ENCODE measurements at places on chromosomes 13 and 19.

DNA sequence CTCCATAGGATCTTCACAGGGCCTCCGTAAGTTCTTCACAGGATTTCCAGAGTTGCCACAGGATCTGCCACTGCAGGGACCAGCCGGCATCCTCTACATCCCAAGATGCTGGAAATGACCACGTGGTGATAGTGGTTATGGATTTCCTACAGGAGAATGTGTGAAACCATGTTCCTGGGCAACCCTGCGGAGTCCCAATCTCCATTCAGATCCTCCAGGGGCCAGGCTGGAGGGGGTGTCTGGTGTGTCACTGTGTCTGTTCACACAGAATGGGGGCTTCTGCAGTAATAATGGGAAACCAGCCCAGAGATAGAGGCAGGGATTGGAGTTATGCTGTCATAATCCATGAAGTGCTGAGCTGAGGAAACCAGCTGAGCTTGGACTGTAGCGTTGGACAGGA lies 8.6 kb downstream of the LILRA6 start:
- no peak for DNase-seq

DNA sequence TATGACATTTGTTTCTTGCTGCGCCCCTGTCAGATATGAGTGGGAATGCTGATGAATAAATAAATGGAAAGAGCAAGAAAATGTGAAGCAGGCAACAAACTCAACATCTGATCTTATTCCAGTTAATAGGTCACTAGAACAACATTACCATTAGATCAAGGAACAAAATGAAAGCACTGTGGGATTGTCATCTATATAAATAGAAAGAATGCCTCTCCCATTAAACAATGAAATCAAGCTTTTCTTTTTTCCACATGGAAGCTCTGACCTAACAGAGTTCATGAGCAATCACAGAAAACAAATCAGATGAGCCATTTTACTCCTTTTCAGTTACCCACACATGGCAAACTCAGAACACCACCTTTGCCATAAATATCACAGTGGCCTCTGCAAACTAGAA lies 354.8 kb downstream of the SUCLA2 start:
- no peak for DNase-seq

GRCh38 chr13:40060296-40061007 lies 405.0 kb downstream of the COG6 start:
- DNase-seq = no peak

DNA sequence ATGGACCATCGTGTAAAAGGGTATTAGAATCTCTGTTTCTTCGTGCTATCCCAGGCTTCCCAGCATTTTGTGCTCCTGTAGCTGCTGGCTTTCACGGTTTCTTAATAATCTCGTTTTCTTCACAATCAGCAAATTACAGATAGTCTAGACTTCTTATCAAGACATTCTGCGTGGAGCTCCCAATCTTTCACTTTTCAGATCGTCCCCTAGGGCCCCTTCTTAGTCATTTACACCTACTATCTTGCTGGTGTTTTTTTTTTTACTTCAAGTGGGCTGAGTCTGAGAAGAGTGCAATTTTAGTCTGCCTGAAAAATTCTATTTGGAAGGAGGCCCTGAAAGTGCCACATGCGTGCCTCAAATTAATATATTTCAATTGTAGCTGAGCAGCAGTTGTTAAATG lies 275.1 kb downstream of the SHISA2 start:
- DNase-seq = no peak

GRCh38 chr13:30796132-30796572 lies 60.8 kb downstream of the ALOX5AP start:
- no peak for DNase-seq

DNA sequence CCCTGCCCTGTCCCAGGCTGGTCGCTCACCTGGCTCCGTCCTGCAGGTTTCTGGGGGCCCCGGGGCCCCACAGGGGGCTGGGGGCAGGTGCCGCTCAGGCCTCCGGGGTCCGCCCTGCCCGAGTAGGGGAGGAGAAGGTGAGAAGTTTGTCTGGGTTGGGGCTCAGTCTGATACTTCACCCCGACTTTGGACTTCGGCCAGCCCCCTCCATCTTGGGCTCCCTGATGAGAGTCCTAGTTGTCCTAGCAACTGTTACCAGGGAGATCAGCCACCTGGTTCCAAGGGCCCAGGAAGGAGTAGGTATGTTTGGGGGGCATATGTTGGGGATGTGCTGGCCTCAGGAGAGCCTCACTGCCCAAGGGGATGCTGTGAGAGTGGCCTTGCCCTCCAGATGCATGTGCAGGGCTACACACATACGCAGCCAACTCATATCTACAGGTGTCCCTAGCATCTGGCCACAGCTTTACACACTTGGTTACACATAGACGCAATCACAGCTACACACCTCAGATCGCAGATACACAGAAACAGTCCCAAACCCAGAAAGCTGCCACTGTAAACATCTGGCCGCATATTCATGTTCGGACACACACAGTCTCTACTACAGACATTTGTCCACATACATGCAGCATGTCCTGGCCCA lies 3.4 kb downstream of the NUMBL start:
- no peak for DNase-seq

DNA sequence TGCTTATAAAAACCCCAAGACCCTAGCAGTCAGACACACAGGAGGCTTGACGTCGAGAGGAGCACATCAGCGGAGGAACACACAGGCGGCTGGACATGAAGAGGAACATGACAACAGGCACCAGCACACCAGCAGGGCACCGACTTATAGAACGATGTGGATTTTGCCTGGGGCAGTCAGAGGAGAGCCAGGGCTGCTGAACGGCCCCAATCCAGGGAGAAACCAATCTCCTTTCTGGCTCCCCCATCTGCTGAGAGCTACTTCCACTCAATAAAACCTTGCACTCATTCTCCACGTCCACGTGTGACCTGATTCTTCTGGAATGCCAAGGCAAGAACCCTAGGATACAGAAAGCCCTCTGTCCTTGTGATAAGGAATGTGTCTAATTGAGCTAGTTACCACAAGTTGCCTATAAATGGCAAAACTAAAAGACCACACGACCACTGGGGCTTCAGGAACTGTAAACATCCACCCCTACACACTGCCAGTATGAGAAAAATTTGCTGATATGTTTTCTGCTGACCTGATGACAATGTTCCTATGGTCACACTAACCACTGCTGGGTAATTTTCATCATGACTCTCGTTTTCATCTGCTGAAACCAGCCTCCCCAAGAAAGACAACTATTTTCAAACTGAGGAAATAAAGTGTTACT lies 35.8 kb upstream of the CEACAM21 start:
- no peak for DNase-seq

DNA sequence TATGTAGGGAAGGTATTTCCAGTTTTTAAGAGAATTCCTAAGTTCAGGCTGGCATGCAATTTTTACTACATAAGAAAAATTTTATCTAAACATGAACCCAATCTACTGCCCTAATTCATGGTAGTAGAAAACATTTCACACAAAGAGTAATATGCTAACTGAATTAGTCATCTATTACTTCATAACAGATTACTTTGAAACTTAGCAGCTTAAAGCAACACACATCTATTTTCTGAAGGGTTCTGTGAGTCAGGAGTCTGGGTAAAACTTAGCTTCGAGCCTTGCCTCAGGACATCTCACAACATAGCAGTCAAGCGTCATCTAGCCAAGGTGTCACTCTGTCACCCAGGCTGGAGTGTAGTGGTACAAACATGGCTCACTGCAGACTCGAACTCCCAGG lies 537.5 kb downstream of the DCT start:
- DNase-seq = no peak

GRCh38 chr13:22428188-22428828 lies 752.5 kb upstream of the SGCG start:
- no peak for DNase-seq

DNA sequence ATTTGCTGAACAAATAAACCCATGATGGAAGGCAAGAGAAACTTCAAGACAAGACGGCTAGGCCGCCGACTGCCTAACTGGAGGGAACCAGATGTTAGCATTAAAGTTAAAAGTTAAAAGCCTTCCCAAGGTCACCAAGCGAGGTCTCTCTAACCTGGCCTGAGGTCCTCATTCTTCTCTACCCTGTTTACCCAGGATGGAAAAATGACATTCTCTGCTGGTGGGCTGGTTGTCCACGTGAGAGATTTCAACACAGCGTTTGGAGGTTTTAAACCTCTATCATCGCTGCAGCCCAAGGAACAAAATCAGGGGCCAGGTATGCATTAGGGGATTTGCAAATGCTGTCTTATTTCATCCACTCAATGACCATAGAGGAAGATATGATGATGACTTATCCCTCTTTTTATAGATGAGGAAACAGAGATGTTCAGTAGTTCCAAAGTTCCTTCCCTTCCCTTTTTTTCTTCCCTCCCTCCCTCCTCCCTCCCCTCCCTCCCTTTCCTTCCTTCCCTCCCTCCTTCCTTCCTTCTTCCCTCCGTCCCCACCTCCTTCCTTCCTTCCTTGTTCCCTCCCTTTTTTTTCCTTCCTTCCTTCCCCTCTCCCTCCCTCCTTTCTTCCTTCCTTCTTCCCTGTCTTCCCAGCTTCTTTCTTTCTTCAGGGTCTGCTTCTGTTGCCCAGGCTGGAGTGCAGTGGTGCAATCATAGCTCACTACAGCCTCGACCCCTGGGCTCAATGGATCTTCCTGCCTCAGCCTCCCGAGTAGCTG lies 79.7 kb downstream of the INSR start:
- DNase-seq = no peak

DNA sequence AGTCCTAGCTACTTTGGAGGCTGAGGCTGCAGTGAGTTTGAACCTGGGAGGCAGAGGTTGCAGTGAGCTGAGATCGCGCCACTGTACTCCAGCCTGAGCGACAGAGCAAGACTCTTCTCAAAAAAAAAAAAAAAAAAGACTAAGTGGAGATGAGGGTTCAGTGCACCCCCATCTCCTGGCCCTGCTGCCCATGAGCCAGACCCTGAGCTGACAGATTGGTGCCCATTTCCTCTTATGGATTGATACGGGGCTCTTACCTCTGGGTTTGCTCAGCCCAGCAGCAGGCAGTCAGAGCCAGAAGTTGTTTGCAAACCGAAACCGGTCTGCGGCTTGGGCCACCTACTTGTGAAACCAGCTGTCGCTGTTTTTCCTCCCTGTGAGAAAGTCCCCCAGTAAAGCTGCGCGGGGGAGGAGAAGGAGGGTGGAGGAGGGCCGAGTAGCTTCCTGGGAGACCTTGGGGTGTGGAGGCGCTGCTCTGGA lies 36.9 kb downstream of the ARRDC2 start:
- DNase-seq = no peak

DNA sequence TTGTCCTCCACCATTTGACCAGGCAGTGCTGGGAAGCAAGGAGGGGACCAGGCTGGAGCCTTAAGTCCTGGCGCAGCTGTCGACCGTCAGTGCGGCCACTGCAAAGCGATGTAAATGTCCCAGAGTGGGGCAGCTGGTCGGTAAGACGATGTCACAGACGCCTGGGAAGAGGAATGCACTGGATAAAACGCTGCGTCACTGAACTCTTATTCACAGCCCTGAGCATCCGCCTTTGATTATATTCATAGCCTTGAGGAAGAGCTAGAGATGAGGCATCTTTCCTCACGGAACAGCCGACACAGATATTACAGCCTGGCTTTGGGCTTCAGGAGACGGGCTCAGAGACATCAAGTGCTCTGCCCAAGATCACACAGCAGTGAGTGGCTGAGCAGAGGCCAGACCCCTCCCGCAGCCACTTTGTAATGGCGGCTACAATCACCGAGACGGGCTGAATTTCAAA lies 17.6 kb upstream of the TUBGCP3 start:
- DNase-seq = no peak

GRCh38 chr19:16164222-16164890 lies 9.0 kb downstream of the CIB3 start:
- DNase-seq = no peak

GRCh38 chr19:38844093-38844686 lies 5.6 kb downstream of the HNRNPL start:
- no peak for DNase-seq

DNA sequence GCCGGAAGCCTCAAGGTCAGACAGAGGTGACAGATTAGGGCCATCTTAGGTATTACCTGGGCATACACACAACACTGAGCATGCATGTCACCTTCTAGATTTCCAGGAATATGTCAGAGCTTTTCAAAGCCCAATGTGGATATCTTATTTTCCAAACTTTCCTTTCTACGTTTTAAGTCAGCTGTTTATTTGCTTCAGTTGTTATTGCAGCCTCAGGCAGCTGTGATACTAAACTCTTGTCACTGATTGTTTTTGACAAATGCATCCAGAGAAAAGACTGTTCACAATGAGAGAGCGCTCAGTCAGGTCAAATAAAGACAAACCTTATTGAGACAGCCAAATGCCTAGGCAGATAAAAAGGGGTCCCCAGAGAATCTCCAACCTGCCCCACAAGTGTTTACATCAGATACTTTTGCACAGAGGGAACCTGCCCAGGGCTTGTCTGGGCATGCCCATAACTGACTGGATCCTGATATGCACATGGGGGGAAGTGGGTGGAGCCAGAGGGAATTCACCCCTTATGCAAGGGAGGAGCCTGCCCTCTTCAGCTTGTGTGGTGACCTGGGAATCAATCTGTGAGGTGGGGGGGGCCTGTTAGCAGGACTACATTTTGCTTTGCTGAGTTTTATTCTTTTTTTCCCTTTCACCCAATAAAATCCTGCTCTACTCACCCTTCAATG lies 28.5 kb downstream of the MED4 start:
- DNase-seq = no peak

GRCh38 chr13:47337781-47338507 lies 441.1 kb upstream of the HTR2A start:
- no peak for DNase-seq

DNA sequence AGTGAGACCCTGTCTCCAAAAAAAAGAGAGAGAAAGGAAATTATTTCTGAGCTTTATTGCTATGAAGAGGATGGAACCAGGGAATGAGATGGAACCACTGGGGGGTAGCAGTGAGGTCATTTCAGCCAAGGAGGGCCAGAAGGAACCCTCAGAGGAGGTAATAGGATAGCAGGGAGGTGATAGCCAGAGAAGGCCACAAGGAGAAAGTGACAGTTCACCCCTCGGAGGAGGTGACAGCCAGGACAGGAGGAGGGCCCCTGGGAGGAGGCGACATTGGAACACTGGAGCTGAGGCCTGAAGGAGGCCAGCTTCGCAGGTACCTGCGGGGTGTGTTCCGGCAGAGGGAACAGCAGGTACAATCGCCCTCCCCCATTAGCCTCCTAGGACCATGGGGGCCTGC lies 675 bp upstream of the PGPEP1 start:
- DNase-seq = no peak

DNA sequence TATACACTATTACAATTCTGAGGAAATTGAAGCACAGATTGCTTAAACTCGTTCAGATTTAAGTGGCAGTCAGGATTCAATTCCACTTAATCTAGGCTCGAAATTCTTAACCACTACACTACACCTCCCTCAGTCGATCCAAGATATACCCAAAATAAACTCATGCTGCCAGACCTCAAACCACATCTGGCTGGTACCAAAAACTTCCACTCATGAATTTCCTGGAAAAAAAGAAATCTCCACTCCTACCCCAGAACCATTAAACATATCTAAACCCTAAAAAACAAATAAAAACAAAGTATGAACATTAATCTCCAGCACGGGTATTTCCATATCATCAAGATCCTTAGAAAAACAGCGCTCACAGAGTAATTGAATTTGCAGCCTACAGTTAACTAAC lies 1.1 kb downstream of the ZFP30 start:
- DNase-seq = no peak

All from cerebellar nuclear complex (tissue), 1 donor.